ENCODE measurements at places on chromosomes 7 and 10.

- DNase-seq, result no peak
Observed at GRCh38 chr10:49549640-49550346, 10.9 kb upstream of the ERCC6 start.

DNA sequence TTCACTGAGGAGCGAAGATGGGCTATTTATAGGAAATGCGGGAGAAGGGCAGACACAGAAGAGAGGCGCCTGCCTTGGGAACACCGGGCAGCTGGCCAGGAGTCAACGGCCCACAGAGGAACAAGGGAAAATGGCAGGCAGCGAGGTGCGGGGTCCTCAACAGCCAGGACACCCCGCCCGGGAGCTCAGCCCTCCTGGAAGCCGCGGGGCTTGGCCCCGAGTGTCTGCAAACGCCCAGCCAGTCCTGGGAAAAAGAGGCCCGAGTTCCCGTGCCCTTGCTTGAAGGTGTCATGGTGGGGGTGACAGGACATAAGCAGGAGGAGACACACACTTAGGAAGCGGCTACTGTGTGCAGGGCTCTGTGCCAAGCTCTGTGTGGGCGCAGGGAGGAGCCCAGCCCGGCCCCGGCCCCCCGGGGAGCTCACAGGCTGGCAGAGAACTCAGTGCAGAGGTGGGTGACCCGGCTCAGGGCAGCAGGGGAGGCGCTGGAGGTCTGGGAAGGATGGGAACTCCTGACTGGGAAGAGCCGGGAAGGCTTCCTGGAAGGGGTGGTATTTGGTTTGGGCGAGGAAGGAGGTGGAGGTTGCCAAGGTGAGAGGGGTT lies 79.9 kb downstream of the ELFN1 start:
- no peak for DNase-seq

GRCh38 chr7:117550625-117551024 lies 70.8 kb downstream of the CFTR start:
- DNase-seq, result no peak

- DNase-seq, result no peak
Observed at GRCh38 chr10:128286141-128286761, 160.0 kb upstream of the MKI67 start.

DNA sequence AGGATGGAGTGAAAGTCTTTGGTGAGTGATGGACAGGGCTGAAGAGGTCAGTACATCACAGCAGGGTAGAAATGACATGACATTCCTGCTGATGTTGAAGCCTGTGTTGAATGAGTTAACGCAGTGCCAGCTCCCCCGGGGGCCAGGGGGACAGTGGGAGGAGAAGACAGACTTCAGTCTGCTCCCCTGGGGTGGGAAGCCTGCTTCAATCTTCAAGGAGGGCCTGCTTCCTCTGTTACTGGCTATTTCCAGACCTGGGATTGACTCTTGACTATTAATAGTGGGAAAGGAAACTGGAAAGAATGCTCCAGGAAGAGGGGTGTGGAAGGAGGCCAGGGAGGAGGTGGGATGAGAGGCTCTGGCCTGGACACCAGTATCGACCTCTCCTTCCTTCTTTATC lies 27.2 kb downstream of the PODXL start:
- DNase-seq, result no peak

DNA sequence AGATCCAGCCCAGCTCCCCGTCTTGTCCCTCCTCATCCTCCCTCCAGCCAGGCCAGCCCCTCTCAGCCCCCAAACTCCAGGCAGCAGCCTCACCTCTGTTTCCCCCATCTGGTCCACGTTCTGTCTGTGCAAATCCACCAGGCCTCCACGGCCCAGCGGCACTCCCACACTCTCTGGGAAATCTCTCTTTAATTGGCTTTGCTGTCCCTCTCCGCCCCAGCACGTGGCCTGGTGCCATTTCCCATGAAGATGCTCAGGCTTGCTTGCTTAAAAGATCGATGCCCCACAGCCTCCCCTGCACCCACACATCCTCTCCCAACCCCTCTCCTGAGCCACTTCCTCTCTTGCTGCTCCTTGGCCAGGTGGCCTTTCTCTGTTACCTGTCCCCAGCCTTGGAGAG lies 39.3 kb downstream of the PRF1 start:
- no peak for DNase-seq

GRCh38 chr10:27514243-27514642 lies 10.1 kb downstream of the RAB18 start:
- DNase-seq, result no peak

GRCh38 chr7:43443381-43443780 lies 139.5 kb upstream of the STK17A start:
- DNase-seq, result no peak

DNA sequence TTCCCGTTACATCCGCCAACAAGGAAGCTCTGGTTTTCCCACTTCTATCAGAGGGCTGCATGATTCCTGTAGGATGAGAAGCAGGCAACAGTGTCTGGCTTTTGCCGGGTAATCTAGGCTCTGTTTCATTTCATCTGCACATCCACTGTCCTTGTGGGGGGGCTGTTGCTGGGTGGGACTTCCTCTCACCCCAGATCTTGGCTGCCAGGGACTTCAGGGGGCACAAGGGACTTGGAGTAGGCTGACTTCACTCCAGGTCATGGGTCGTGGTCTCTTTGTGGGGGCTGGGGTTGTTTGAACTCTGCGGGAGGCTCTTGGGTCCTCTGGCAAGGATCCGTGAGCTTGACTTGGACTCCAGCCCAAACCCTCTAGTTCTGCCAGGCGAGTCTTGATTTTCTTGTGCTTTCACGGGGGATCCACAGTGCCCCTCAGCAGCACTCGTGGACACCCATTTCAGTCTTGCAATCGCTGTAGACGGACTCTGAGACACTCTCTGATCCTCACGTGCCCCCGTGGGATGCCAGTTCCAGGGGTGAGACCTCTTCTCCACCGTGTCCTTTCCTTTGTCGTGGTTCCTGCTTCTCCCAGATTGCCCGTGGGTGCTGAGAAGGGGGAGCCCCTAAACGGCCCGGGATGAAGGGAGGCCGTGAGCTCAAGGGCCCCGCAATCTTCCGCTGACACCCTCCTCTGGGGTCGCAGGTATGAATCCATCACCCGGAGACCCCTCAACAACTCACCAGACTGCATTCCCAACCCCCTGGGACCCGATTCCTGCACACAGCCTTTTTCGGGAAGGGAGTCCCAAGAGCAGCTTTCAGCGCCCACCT lies 21.4 kb upstream of the ZNF273 start:
- no peak for DNase-seq

- DNase-seq, result no peak
Observed at GRCh38 chr7:94303695-94304094, 91.0 kb upstream of the COL1A2 start.

DNA sequence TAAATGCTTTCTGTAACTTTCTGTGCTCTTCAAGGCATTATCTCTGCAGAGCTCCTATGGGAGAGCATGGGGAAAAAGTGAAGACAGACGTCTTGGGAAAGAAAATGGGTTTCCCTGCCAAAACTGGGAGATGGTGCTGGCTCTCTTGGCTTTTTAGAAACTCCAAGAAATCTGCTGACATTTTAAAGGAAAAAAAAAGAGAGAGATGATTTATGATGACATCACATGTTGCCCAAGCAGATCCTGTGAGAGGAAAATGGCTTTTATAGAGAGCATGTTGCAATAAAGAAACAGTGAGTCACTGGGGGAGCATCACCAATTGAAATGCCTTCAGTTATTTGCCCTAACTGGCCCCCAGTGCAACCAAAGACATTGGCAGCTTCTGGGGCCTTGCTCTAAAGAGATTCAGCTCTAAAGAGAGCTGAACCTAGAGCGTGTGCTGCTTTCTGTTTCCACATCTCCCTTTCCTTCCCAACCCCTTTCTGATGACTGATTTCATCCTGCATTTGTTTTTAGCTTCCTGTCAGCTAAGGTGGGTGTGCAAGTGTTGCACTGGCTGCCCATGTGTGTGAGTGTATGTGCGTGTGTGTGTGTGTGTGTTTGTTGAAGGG lies 37.7 kb downstream of the LRMDA start:
- no peak for DNase-seq

GRCh38 chr7:98287486-98287959 lies 6.0 kb downstream of the BRI3 start:
- DNase-seq, result no peak

- DNase-seq, result no peak
Observed at GRCh38 chr7:129875745-129876411, 76.9 kb downstream of the UBE2H start.

DNA sequence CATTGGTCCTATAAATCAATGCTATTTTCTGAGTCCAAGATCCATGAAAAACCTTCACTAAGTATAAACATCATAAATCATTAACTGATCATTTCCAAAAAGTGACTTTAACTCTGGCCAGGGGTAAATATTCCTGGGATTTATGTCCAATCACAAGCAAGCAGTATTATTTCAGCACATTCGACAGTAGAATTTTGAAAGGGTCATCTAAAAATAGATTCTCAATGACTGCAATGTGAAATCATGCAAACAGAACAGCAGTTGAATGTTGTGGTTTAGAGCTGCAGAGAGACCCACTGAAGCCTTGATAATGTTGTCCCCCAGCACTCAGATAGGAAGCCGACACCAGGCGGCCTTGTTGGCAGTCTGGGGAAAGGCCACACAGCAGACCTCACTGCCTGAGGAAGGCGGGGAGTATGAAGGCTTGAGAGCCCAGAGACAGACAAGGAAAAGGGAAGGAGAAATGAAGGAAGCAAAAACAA lies 38.1 kb downstream of the FAM107B start:
- DNase-seq, result no peak

DNA sequence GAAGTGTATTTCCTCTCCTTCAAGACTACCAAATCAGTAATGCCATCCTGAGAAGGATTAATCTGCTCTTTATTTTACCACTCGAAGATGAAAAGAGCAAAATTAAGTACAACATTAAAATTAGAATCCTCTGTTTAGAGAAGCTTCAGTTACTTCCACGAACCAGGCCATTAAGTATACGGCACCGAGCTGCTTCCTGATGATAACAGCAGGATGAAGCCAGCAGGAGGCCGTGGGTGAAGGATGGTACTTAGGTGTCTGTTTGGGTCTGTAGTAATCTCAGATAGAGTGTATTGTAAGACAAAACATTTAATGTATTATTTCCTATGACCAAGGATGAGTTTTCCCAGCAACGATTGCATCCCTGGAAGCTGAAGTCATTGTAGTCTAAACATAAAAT lies 362.8 kb downstream of the SFMBT2 start:
- DNase-seq, result no peak

DNA sequence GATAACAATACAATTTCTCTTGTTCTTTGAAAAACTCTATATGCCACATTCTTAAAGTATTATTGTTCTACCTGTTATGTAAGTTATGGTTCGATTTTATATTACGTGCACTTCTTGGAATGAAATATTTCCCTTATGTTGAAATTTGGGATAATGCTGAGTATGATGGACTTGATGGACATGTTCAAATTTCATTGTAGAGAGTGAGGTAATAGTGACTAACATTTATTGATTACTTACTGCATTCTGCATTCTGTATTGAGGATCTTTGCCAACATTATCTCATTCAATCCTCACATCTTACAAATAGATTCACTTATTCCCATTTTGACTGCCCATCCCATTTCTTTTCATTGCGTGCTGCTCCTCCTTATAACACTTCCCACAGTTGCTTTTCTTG lies 119.7 kb upstream of the GLCCI1 start:
- no peak for DNase-seq

DNA sequence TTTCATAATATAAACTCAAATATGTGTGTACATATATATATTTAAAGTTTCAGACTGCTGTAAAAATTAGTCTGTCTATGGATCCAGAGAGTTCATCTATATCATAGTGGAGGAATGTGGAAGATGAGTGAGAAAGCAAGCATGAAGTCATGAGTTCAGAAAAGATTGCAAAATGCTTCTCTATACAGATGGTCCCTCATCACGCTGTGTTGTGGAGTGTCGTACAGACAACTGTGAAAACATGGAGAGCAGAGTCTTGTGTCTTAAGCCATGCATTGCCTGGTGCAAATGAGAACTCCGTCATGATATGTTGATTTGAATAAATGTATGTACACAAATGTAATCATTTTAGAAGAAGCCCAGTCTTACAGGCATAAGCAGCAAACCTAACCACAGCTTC lies 316.9 kb downstream of the CNTNAP2 start:
- DNase-seq, result no peak

- DNase-seq, result no peak
Observed at GRCh38 chr7:140045697-140046096, 17.1 kb downstream of the PARP12 start.

DNA sequence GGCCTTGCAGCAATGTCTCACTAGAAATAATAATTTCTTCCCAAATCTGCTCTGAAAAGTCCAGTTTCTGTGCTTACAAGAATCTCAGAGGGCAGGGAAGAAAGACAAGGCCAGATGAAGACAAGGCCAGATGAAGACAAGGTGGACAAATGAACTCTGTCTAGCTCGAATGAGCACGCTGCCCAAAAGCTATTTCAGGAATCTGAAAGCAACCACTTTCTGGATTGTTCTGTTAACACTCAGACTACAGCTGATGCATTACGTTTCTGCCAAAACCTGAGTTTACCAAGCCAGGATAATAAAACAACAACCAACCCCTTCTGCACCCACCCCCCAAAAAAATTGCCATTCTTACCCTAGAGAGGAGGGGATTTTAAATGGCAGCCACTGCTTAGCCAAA lies 1073.6 kb downstream of the SORCS3 start:
- no peak for DNase-seq

DNA sequence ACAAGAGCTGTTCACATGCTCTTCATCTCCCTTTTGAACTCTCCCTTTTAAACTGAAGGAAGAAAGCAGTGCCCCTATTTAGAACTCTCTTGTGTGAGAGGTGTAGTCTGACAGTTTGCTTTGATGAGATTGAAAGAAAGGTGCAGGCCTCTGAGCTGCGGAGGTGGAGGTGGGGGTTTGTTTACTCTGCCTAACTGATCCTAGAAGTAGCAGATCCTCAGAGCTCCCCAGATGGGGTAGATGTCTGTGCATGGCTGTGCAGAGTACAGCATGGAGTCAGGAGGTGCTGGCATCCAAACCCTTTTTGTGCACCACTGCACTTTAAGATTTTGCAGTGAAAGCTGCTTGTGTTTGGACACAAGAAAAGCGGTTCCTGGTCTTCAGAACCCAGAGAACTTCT lies 58.3 kb downstream of the MINDY4 start:
- DNase-seq, result no peak

GRCh38 chr10:12321641-12322040 lies 27.7 kb upstream of the CAMK1D start:
- no peak for DNase-seq

GRCh38 chr7:51152706-51153200 lies 163.9 kb downstream of the COBL start:
- no peak for DNase-seq

- no peak for DNase-seq
Observed at GRCh38 chr10:1735562-1735961, 1.8 kb downstream of the ADARB2 start.

GRCh38 chr7:128936798-128937197 lies 929 bp upstream of the IRF5 start:
- no peak for DNase-seq

GRCh38 chr7:26865094-26865388 lies 651 bp upstream of the SKAP2 start:
- DNase-seq, result peak; percentile 23
